ENCODE measurements at places on chromosomes 13 and 19.
A peak's percentile ranks its signal among the peaks of the same experiment; 100 is the strongest.

- DNase-seq = no peak
These were observed 45.7 kb upstream of the TDRD3 start for GRCh38 chr13:60351326-60351725.

- no peak for DNase-seq
These were observed 53.5 kb upstream of the SOX21 start for GRCh38 chr13:94765814-94766213.

DNA sequence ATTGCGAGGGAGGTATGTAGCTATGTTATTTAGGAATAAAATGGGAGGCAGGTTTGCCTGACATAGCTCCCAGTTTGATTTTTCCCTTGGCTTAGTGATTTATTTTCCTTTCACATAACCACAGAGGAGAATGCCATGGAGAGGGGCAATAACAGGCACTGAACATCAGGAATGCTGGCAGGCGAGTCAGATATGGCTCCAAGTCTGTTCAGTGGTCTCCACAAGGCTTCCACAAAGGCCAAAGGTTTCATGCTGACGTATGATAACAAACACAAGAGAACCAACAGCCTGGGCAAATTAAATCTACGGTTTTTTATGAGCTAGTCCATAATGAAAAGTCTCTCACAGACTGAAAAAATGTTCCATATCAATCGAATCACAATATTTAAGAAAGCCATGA is 66.7 kb downstream of the SUCLA2 start:
- DNase-seq = no peak

DNA sequence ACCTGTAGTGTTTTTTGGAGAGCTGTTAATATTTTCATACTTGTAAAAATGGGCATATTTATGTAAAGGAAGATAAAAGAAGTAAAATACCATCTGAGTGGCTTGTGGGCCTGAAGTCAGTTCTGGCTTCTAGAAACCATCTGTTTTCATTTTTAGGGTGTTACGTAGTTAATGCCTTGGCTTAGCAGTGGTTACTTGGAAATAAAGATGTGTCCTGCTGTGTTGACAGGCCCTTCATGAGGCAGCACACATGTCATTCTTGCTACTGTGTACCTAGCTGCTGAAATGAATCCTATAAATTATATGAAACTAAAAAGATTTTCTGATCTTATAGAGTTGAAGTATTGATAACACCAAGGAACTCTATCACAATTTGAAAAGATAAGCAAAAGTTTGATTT is 16.0 kb downstream of the ILF3 start:
- no peak for DNase-seq

DNA sequence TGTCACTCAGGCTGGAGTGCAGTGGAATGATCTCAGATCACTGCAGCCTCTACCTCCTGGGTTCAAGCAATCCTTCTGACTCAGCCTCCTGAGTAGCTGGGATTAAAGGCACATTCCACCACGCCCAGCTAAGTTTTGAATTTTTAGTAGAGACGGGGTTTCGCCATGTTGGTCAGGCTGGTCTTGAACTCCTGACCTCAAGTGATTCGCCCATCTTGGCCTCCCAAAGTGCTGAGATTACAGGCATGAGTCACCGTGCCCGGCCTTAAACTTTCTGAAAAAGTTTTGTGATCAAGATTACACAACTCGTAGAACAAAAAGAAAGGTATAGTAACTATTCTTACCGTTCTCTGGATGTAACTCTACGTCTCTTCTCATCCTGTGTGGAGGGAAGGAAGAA is 21.2 kb downstream of the DNMT1 start:
- no peak for DNase-seq

GRCh38 chr13:30107121-30107520 is 200.2 kb downstream of the KATNAL1 start:
- DNase-seq = no peak

DNA sequence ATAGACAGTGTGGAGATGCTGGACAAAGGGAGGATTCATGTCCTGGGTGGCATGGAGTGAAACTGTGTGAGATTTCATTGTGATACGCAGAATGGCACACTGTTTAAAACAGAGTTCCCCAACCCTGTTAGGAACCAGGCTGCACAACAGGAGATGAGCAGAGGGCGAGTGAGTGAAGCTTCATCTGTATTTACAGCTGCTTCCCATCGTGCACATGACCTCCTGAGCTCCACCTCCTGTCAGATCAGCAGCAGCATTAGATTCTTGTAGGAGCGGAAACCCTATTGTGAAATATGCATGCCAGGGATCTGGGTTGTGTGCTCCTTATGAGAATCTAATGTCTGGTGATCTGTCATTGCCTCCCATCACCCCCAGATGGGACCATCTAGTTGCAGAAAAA is 72.5 kb downstream of the RAP2A start:
- DNase-seq = no peak

GRCh38 chr13:25988661-25989060 is 63.2 kb downstream of the SHISA2 start:
- no peak for DNase-seq

DNA sequence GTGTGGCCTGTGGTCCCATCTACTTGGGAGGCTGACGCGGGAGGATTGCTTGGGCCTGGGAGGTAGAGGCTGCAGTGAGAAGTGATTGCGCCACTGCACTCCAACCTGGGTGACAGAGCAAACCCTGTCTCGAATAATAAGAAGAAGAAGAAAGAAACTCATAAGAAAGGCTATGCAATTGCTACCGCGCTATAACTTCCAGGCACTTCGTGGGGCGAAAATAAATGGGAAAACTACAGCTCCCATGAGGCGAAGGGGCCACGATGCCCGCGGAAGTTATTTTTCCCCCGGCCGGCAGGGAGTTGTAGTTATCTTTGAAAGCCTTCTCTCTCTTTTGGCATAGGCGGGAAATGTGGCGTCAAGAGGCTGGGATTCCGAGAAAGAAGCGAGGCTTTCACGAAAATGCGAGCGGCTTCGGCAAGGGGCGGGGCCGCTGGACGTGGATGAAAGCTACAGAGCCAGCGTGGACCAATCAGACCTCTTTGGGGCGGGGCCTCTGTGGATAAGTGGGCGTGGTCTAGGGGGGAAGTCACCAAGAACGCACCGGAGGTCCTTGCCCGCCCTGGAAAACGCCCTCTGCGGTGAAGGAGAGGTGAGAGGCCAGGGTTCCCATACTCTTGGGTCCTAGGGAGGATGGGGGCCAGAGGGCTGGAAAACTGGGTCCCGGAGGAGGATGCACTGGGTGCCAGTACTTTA is at the start of gene NUCB1:
Gene NUCB1 (plus strand): TSS at position 532 of the 696 bp plus-strand sequence. CDS start 485 bp downstream, outside the sequence.
- DNase-seq = peak; percentile 99

DNA sequence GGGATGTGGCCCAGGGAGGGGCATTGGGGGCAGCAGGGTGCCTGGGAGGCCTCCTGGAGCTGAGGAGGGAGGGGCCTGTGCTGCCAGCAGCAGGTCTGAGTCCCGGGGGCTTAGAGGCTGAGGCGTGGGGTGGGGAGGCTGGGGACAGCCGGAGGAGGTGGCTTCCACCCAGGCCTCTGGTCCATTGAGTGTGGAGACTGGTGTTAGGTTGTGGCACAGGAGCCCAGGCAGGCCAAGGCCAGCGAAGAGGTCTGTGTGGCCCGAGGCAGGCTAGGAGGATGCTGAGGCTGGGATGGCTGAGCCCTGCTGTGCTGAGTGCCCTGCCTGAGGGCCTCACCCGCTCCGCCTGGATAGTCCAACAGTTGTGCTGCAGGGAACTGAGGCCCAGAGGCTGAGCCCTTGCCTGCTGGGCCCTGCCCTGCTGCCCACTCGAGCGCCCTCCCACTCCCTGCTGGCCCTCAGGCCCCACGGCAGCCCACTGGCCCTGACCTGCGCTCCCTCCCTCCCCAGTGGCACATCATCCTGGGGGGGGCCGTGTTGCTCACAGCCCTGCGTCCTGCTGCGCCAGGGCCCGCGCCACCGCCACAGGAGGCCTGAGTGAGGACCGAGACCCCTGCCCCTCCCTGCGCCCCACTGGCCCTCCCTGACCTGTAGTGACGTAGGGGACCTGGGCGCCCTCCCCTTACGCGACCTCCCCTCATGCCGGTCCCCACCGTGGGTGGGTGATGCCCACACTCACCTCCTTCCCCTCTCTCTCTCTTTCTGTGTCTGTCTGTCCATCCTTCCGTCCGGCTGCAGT is 4.9 kb upstream of the GARIN5A start:
- DNase-seq = no peak

DNA sequence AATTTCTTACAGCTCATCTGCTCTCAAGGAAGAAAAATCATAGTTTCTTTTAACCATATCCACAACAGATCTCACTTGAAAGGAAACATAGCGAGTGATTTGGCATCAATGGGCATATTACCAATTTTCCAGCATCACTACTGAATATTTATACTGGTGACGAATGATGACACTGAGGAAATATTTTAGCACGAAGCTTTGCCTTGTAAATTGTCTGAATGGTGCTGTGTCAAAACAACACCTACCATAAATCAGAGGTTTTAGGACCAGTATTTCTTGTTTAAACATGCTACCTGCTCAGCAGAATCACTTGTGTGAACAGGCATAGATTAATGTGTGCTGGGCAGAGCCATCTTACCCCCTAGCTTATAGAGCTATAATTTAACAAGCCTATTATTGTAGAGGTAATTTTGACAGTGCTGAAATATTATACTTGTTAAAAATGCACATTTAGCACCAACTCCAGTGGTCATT is 146.8 kb downstream of the ABCC4 start:
- no peak for DNase-seq

- no peak for DNase-seq
These were observed 53.1 kb downstream of the ARHGAP35 start for GRCh38 chr19:46913852-46914430.

GRCh38 chr19:49954092-49954829 is 6.7 kb downstream of the SIGLEC11 start:
- no peak for DNase-seq

GRCh38 chr13:81377921-81378320 is 1037.0 kb upstream of the SPRY2 start:
- no peak for DNase-seq

DNA sequence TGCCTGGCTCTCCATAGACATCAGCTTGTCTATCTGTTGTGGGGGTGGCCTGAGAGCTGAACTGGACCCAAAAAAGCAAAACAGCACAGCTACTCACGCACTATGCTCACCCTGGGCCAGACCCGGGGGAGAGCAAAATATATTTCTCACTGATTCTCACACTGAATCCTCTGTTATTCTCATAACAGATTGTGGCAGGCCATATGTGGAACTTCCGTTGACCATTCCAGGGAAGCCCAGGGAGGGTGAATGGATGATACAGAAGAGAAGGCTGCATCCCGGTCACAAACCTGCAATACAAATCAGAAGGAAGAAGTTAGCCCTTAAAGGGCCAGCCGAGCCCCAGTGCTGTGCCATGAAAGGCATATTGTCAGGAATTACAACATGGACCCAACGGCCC is 362.5 kb downstream of the ZNF536 start:
- no peak for DNase-seq

GRCh38 chr13:51980908-51981307 is 30.3 kb downstream of the ATP7B start:
- DNase-seq = no peak

DNA sequence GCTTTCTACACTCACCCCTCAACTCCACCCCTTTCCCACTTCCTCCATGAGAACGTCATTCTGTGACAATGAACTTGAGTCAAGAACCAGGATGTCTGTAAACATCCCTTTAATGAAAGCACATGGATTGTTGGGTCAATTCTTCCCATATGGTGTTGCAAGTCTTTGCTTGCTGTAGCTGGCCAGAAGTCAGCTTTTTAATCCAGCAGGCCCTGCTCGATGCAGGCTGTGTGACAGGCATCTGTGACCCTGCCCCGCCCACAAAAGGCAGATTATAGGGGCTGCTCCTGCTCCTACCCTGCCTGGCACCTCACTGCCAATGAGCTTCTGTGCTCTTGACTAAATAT is 78.0 kb downstream of the STARD13 start:
- DNase-seq = no peak

GRCh38 chr19:5153601-5154128 is 184.8 kb downstream of the KDM4B start:
- DNase-seq = no peak

DNA sequence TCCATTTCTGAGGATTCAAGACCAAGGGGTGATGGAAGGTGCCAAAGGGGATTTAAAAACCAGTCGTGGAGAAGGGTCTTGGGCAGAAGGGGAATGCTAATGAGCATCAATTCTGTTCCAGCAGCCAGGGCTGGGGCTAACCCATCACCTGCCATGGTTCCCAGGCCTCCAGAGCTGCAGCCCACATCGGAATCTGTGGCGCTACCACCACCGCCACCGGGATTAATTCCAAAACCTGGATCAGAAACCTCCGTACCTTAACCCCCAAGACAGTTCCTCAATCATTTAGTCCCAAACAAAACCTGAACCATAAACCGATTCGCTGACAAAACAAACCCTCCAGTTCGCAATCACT is 583 bp downstream of the ZNF615 start:
- DNase-seq = peak; percentile 11

DNA sequence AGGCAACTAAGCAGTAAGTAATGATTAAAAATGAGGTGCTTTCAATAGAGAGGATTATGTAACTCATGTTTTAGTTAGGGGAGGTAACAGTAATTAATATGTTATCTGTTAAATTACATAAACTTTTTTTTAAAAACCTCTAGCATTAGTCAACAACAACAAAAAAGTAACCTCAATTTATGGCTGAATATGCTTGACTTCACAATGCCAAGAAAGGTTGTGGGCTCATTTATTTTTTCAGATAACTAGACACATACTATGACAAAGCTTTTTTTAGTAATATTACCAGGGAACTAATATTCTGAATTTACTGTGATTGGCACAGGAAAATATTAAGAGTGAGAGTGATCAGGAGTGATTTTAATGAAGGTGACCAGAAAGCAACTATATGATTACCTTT is 54.9 kb downstream of the KCNRG start:
- no peak for DNase-seq

GRCh38 chr13:80438521-80438920 is 97.6 kb upstream of the SPRY2 start:
- no peak for DNase-seq

- no peak for DNase-seq
These were observed 332.0 kb downstream of the IRS2 start for GRCh38 chr13:109454167-109454917.

- no peak for DNase-seq
These were observed 126.7 kb downstream of the SOX1 start for GRCh38 chr13:112193463-112194166.

DNA sequence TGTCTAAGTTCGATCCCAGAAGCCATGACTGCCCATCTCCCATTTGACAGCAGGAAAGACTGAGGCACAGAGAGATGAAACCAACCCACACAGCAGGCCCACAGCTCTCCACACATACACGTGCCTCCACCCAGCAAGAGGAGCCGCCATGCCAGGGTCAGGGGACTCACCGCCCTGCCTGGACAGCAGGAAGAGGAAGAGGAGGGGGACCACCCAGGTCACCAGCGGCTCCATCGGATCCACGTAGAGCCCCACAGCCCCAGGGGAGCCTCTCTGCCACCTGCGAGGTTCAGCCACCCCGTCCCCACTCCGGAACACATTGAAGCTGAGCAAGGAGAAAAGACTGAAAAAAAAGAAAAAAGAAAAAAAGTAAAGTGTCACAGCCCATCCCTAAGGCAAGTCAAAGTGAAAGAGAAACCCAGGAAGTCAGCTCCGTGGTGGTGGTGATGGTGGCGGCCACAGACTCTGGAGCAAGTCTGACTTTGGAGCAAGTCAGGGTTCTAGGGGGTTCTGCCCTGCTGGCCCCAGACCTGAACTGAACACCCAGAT is at the start of gene IL12RB1:
Gene IL12RB1 (minus strand): TSS at position 345 of the 549 bp plus-strand sequence. CDS start 111 bp downstream, at position 234.
- peak; percentile 63 for DNase-seq
